HCT116 (cell line): ENCODE measurements at places on chromosomes 13 and 19. TPM values are rescaled to one million over a fixed set of nuclear protein-coding genes. Genes with fewer than 3 reads are reported as not detected.
A peak's percentile ranks its signal among the peaks of the same experiment; 100 is the strongest.

DNA sequence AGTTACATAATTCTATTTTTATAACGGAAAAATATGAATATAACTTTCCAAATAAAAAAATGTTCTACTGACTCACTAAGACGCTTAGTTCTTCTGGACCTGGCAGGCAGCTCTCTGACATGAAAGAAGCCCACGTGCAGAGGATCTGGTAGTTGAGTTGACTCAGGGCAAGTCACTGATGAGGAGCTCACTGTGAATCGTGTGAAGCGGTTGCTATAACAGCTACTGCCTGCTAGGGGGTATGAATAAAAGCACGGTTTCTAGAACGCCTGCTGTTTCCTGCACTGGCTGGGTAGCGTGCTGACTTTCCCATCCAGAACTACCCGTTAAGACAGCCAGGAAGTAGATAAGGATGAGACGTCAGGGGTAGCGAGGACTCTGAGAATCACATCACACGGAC lies 54.7 kb upstream of the WASF3 start:
- no peak for DNase-seq

- DNase-seq: no peak
These were observed 12.9 kb upstream of the LENG8 start for GRCh38 chr19:54436031-54436523.

DNA sequence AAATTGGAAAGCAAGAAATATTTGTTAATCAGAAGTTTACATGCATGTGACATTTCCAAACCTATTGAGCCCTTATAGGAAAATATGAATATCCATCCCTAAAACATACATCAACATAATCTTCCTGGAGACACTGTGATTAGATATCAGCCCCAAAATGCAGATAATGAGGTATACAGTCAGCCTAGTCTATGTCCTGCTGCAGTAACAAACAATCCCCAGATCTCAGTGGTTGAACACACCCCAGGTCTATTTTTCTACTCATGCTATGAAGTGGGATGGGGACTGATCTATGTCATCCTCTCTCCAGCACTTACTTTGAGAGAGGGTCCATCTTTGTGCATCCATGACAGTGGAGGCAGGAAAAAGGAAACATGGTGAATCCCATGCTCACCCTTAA lies 31.2 kb downstream of the CACNA1A start:
- DNase-seq: no peak

- DNase-seq: no peak
These were observed 13.9 kb downstream of the VSTM2B start for GRCh38 chr19:29539670-29540069.

DNA sequence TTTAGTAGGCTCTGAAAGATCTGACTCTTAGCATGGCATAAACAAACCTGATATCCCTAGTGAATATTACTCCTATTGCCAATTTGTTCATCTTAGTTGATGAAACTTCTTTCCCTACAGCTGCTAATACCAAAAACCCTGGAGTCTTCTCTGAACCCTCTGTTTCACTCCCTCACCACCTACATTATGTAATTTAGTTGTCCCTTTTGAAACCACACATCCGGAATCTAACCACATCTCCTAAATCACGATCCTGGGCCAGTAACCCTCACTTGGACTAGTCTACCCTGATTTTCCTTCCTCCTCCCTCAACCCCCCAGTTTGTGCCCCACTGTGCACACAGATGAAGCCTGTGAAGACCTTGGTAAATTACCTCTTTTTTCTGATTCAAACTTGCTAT lies 1.2 kb downstream of the ZNF256 start:
- no peak for DNase-seq

DNA sequence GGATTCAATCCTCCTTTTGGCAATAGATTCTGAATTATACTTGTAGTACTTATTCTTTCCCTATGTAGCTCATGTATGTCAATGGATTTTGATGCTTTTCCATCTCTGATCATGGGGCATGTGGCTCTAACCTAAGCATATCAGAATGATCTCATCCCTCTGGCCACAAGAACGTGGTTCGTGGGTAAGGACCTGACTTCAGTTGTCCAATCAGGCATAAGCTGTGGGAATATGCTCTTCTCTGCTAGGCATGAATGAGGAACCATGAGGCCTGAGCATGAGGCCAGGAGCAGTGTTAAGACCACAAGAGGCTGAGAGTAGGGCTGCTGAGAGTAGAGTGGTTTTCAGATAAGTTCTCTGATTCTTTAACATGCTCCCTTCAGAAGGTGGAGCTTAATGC lies 292.4 kb upstream of the TSHZ3 start:
- DNase-seq: no peak

DNA sequence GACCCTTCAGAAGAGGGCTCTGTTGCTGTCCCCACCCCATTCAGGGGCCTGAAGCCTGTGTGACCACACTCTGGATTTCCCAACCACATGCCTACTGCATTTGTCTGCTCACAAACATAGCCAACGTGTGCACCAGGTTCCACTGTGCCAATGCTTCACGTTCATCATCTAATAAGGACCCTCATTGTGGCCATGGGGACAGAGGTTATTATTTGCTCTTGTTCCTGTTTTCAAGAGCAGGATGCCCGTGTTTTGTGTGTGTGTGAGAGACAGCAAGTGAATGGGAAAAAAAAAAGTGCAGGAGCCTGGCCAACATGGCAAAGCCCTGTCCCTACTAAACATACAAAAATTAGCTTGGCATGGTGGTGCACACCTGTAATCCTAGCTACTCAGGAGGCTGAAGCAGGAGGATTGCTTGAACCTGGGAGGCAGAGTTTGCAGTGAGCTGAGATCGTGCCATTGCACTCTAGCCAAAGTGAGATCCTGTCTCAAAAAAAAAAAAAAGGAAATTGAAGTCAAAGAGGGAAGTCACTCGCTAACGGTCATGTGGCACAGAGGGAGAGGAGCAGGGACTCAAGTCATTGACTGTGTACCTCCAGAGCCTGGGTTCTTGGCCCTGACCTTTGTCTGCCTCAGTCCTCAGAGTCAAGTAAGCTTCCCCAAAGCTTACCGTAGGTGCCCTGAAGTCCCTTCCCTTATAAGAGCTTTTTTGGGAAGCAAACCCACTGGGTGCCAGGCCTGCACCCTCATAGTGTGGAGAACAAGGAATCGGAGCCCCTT lies 6.9 kb downstream of the B3GNT8 start:
- no peak for DNase-seq

- no peak for DNase-seq
These were observed 127.7 kb downstream of the VWA8 start for GRCh38 chr13:41833201-41833600.

Gene ANKLE1
- total RNA-seq: 14.8 TPM

- peak; percentile 54 for DNase-seq
These were observed 379 bp upstream of the CDC34 start for GRCh38 chr19:531009-531752.

DNA sequence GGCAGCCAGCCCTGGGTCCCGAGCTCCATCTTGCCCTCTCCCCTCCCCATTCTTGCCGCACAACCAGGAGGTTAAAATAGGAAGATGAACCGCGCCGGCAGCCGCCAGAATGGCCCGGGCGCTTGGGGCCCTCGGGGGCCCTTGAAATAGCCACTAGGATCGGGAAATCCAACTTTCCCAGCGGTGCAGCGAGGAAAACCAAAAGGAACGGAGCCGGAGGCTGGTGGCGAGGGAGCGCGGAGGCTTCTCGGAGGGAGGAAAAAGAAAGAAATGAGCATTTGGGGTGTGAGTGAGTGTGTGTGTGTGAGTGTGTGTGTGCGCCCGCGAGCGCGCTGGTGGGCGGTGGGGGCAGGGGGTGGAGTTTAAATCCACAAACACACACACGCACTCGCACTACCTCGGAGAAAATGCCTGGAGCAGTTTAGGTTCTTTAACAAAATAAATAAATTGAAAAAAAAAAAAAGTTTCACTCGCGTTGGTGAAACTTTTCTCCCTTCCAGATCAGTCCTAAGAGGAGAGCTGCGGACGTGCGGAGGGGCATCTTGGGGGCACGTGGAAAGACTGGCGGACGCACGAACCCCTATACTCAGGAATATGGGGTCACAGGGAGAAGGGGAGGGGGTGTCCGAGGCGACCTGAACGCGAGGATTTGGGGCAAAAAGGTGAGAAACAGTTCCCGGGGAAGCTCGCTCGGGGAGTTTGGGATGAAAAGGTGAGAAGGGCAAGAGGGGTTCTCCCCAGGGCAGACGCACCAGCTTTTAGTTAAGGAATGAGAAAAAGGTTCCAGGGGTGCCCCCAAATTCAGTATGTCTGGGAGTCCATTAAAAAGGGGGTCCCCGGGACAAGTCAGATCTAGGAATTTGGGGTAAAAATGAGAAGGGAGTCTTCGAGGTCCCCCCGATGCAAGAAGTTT lies 1.3 kb downstream of the RFX2 start:
- DNase-seq: no peak

Gene CARD8
- total RNA-seq: 17.5 TPM

Gene ONECUT3
- 22.1 TPM for total RNA-seq

Gene CPB2
- total RNA-seq: 0.15 TPM

Gene OXGR1
- not detected for total RNA-seq
